ENCODE measurements at places on chromosomes 7 and 10.

GRCh38 chr7:32616625-32617024, 121.3 kb downstream of the AVL9 start:
- no peak for DNase-seq

DNA sequence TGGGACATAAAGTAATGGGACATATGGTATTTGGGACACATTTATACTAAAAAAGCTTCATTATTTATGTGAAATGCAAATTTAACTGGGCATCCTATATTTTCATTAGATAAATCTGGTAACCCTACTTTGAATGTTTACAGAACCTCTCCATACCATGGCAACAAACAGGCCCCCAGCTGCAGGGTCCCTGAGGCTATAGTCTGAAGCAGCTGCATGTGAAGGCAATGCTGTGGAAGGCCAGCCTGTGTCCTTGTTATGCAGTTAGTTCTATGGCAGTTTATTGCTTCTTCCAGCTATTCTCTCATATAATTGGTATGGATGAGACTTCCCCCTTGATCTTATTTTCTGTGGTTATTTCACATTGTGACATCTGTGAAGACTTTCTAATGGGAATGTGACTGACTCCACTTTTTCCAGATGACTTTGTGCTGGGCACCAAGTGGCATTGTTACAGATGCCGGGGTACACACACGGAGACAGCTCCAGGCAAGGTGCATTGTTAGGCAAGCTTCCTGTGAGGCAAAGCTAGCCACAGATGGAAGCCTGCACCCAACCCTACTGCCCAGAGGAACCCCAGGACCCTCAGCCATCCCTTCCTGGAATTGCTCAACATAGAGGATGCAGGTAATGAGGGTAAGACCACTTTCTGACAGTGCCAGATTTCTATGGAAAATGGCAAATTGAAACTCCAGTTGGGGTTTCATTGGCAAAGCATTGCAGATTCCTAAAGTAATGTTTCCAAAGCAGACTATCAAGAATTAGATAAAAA, 49.5 kb upstream of the ADAM12 start:
- no peak for DNase-seq

DNA sequence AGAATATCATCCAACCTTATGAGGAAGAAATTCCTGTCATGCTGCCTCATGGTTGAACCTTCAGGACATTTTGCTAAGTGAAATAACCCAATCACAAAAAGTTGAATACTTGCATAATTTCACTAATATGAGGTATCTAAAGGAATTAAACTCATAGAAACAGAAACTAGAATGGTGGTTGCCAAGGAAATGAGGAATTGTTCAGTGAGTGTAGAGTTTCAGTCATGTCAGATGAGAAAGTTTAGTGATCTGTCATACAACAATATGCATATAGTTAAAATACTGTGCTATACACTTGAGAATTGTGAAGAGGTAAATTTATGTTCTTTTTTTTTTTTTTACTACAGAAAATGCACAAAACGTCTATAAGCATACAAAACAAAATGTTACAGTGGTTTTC, 60.7 kb downstream of the R3HCC1L start:
- DNase-seq = no peak

DNA sequence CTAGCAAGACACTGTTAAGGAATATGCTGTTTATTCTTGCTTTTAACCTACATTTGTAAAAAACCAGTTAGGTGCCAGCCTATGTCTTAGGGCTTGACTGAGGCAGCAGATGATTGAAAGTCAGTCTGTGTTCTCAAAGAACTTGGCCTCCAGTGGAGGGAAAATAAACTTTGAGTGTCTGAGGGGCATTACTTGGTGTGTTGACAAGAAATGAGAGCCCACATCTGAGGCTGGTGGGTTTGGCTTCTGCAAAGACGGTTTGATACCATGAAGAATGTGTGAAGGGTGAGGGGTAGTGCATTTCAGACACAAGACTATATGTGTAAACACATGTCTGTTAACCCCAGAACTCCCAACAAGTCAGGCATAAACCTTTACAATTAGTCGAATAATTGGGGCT, 28.5 kb downstream of the CCSER2 start:
- DNase-seq = no peak

GRCh38 chr10:70621503-70622078, 19.1 kb upstream of the PRF1 start:
- DNase-seq = no peak

DNA sequence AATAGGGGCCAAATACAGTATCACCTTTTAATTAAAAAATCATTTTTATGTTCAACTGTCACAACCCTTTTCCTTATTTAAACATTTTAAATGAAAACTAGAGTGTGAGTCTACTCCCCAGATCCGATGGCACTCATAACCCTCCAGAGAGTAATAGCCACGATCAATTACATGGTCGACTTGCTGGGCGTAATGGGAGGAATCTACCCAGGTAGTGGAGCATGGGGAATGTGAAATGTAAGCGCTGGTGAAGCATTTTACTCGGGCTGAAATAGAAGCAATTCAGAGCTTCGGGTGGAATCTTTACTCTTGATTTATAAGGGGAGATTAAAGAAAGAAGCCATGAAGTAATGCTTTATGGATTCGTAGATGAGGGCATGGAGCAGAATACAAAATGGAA, 321.9 kb downstream of the ACTR3B start:
- DNase-seq = no peak

All from cortex of kidney (tissue), 1 donor.